Endodermal cell (in vitro differentiated cells): ENCODE measurements at places on chromosomes 2 and 18. TPM values are rescaled to one million over a fixed set of nuclear protein-coding genes. Genes with fewer than 3 reads are reported as not detected.

GRCh38 chr2:197926673-197927072 is 122.3 kb downstream of the PLCL1 start:
- no peak for DNase-seq

DNA sequence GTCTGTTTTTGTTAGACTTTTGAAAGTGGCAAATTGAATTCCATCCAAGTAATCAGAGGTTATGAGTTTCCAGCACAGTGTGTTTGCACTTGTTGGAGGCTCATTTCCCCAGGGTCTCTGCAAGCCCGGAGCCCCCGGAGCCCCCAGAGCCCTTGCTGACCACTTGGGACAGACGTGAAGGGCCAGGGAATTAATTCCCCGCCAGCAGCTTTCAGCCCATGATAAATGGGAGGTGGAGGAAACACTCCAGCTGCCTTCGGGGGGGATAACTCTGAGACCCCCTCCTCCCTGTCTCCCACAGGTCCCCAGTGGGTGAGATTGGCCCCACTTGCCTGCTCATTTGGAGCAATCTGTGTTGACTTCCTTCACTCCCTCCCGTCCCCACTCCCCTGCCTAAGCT is 79.2 kb downstream of the KLHL29 start:
- DNase-seq: no peak

GRCh38 chr2:31522786-31523185 is 58.0 kb downstream of the SRD5A2 start:
- no peak for DNase-seq

Gene GALNT13
- total RNA-seq: 6.0 to 13.4 TPM (median 6.0 TPM) in 3 replicates

Gene CUL3
- total RNA-seq: 89.9 and 99.2 TPM in 2 replicates

Gene MRPS9
- 44.6 to 59.5 TPM (median 52.1 TPM) in 3 replicates for total RNA-seq
